ENCODE measurements at places on chromosomes 5 and 9.

DNA sequence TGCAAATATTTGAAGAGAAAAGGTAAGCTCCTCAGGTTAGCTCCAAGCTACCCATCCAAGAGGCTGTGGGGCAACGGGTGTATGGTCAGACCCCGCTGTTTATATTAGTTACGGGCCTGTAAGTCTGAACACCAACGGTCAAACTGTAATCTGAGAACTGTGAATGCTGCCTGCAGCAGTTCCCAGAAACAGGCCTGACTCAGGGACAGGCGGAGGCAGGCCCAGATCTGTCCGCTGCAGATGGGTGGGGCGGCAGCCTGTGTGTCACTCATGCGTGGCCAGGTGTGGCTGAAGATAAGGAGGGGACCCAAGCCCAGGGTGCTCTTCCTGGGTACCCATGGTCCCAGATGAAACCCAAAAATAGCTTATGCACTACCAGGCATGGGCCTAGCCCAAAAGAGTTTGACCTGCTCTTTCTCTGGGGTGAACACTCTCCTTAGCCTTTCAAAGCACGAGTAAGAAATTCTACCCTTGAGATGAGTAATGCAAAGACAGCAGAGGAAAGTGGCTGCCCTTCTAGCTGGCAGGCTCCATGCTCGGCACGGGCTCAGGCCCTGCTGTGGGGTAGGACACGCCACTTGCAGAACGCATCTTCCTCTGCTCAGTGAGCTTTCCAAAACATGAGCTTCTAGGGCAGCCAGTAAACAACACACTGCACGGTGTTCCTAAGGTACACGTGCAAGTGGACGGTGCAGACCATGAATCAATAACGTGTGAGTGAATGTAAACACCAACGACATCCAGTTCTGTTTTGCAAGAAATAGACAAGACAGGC, 9.1 kb downstream of the UBAC1 start:
- peak; percentile 49 for DNase-seq

- DNase-seq, result no peak
Measured at GRCh38 chr5:95410279-95410678, 19.1 kb downstream of the FAM81B start.

DNA sequence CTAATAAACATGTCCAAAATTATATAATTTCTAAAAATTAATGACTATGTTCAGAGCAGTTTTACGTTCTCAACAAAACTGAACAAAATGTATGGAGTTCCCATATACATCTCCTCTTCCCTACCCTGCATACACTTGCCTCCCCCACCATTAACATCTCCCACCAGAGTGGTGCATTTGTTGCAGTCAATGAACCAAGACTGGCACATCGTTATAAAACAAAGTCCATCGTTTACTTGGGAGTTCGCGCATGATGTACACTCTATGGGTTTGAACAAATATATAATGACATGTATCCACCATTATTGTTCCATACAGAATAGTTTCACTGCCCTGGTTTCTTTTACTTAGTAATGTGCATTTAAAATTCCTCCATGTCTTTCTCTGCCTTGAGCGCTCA, 130.1 kb downstream of the APBA1 start:
- no peak for DNase-seq

DNA sequence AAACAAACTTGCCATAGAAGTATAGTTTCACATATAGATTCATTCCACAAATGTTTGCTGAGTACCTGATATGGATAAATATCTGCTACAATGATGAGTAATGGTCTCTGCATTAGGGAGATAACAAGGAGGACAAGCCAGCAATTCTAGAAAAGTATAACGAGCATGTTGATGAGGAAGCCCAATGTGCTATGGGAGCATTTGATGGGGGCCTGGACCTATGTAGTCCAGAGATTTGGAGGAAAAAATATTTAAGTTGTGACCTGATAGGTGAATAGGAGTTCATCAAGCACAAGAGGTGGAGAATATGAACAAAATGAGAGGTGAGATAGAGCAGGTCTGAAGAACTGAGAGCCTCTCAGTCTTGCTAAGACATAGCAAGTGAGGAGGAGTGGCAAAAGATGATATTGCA, 14.4 kb upstream of the TMEM245 start:
- no peak for DNase-seq

DNA sequence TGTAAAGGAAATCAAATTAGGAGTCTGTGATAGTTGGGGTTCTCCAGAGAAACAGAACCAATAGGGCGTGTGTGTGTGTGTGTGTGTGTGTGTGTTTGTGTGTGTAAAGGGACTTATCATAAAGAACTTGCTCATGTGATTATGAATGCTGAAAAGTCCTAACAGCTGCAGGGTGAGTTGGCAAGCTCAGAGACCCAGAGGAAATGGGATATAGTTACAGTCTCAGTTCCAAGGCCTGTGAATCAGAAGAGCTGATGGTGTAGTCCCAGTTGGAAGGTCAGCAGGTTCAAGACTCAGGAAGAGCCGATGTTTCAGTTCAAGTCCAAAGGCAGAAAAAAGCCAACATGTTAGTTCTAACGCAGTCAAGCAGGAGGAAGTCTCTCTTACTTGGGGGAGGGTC, 214.2 kb downstream of the ELAVL2 start:
- DNase-seq, result no peak

- no peak for DNase-seq
Measured at GRCh38 chr5:152332716-152333460, 72.2 kb downstream of the NMUR2 start.

GRCh38 chr9:86599561-86599960, 245.4 kb upstream of the TUT7 start:
- no peak for DNase-seq

DNA sequence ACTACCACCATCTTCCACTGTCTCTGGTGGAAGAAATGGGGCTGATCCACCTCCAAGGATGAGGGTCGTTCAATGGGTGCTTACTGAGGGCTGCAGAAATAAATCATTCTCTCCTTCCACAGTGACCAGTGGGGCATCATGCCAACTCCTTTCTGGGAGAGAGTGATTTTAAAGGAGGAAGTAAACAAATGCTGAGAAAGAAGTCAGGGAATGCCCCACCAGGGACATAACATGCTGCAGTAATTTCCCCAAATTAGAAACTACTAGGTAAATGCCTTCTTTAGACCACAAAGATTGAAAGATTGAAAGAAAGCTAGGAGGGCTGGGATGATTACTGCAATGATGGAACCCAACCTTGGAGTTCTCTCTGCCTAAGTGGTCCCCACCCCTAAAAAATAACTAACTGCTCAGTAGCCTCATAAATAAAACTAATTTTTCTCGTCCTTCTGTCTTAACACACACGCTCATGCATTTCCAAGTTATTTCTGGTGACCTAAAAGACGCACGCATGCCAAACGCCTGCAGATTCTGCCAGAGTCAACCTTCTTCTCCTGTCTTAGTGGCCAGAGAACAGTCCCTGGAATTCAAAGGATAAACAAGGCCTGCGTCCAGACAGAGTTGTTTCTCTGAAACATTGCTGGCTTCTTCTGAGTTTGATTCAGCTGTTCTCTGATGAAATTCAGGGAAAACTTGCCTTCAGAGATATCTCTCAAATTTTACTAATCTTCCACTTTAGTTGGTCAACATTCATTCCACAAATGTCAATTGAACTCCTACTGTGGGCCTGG, 250.0 kb downstream of the NR3C1 start:
- no peak for DNase-seq

DNA sequence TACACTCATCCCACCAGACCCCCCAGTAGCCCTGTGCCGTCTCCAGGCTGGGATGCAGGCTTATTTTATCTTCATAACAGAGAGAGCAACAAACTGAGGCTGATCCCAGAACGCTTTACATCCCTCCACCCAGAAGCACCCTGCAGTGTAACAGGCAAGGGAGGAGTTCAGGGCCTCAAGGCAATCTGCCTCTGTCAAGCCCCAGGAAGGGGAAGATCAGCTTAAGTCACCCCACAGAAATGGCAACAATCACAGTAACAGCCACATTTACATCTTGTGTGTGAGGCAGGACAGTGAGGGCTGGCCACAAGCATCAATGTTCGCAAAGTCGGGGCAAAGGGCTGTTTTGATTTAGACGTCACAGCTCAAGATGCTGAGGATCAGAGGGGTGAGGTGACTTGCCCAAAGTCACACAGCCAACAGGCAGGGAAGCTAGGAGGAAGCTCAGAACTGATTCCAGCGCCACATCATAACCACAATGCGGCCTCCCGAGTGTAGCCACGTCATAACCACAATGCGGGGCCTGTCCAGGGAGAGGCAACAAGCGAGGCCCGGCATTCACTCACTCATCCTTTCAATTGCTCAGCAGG, 14.4 kb downstream of the STK10 start:
- peak; percentile 72 for DNase-seq

GRCh38 chr5:170265522-170265921, 32.1 kb downstream of the LCP2 start:
- DNase-seq, result no peak

GRCh38 chr5:181126841-181127240, 4.1 kb downstream of the OR2V1 start:
- DNase-seq, result no peak

GRCh38 chr9:135183528-135184180, 96.2 kb downstream of the OLFM1 start:
- DNase-seq, result no peak

- no peak for DNase-seq
Measured at GRCh38 chr5:39422728-39423285, 2.0 kb downstream of the DAB2 start.

- DNase-seq, result no peak
Measured at GRCh38 chr5:68370196-68370595, 154.6 kb downstream of the PIK3R1 start.

GRCh38 chr5:131386779-131387178, 122.9 kb downstream of the CDC42SE2 start:
- DNase-seq, result no peak

DNA sequence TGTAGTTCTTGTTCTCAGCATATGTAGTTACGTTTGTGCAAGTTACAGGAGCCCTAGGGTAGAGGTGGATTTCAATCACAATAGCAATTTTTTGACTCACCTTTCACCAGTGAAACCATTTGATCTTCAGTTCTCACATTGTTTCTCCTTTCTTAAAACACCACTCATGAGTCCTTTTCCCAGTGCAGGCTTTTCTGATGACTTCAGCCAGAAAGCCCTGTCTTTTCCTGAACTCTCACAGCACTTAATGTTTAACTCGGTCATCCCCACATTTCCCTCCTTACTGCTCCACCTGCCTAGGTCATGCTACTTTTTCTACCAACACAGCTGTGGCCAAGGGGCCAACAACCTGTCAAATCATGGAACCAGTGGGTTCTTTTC, 37.9 kb downstream of the ARHGEF28 start:
- DNase-seq, result no peak

GRCh38 chr9:111149018-111149759, 110.9 kb upstream of the LPAR1 start:
- no peak for DNase-seq
